ENCODE measurements at places on chromosomes 6 and 20.

DNA sequence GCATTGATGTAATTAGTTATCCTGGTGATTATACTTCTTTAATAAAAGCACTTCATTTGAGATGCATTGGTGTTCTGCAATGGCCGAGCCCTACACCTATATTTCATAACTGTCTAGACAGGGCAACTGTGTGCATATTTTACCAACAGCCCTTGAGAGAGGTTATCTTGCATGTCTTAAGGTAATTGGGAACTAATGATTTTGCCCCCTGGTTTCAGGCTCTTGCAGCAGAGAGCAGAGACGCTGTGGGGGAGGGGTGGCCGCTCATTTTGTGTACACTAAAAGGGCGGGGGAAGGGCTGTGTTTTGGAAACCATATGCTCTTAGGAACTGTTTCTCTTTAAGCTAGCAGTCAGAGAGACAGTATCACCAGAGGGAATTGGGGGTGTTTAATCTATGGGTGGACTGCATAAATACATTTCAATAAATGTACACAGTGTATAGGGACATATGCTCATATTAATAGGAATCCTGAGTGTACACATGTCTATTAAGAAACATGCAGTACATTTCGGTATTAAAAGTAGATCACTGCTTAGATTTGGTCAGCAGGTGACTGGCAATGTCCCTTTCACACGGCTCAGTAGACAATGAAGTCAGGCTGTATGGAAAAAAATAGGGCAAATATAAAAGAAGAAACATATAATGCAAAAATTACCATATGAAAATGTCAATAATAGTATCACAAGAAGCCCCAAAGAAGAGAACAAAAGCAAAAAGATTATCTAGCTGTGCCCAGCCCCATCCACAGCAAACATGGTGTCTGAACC is 402.9 kb upstream of the CITED2 start:
- no peak for DNase-seq

DNA sequence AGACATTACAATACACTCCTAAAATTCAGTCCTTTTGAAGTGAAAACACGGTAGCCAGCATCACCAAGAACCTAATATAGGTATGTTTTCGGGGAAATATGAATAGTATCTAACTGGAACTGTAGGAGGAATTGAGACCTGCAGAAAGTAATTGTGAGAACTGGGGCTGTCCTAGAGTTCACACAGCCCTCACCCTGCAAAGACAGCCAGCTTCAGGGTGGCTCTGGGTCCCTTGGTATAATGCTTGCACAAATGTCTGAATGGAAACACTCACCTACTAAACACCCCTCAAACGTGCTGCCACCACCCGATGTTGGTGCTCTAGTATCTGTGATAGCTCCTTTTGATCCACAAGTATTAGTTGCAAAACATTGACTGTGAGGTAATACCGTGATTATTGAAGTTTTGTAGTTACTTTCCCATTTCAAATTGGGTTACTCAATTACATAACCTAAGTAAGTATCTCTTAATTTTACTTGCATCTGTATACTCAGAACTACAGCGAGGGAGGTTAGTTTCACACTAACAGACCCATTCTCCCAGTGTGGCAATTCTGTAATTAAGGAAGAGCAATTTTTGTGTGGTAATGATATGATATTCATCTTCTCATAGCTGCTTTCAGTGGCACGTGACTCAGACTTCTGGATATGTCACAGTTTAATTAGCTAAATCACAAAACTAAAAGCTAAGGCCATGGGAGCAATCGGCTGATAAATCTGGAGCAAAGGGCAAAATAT is 129.5 kb downstream of the INSM1 start:
- no peak for DNase-seq

DNA sequence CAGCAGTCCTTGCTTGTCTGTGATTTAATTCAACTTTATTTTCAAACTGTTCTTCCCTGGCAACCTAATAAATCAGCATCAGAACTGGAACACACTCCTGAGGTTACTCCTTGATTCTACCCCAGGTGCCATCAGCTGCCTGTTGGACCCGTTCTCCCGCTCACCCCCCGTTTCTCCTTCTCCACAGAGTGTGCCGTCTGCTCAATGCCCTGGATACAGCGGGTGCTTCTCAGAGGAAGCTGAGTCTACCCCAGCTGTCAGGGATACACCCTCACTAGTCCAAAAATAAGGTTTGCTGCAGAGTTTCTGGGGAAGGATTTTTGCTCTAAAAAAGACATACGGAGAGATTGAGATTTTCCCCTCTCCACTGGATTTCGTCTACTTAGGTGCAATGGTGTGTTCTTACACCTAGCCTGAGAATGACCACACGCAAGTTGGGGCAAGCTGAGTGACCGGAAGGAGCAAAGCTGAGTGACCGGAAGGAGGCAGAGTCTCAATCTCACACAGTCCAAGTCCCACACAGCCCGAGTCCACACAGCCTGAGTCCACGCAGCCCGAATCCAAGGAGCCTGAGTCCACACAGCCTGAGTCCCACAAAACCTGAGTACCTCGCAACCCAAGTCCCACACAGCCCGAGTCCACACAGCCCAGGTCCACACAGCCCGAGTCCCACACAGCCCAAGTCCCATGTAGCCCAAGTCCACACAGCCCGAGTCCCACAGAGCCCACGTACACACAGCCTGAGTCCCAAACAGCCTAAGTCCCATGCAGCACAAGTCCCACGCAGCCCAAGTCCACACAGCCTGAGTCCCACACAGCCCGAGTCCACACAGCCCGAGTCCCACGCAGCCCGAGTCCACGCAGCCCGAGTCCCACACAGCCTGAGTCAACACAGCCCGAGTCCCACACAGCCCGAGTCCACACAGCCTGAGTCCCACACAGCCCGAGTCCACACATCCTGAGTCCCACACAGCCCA is 58.6 kb upstream of the DACT2 start:
- no peak for DNase-seq

DNA sequence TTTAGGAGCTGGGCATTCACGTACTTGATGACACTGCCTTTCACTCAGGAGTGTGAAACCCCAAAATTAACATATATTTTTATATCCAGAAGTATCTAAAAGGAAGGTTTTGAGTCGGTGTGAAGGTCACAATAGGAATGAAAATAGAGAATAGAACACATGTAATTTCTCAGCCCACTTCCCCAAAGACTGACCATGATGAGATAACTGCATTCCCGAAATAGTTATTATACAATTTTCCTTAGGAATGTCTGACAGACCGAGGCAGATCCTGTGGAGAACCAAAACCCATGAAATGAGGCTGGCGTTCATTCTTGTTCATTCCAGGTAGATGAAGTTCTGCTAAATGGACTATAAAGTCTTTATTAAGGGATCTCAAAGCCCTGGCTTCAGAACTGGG is 10.3 kb downstream of the NSFL1C start:
- DNase-seq: no peak

DNA sequence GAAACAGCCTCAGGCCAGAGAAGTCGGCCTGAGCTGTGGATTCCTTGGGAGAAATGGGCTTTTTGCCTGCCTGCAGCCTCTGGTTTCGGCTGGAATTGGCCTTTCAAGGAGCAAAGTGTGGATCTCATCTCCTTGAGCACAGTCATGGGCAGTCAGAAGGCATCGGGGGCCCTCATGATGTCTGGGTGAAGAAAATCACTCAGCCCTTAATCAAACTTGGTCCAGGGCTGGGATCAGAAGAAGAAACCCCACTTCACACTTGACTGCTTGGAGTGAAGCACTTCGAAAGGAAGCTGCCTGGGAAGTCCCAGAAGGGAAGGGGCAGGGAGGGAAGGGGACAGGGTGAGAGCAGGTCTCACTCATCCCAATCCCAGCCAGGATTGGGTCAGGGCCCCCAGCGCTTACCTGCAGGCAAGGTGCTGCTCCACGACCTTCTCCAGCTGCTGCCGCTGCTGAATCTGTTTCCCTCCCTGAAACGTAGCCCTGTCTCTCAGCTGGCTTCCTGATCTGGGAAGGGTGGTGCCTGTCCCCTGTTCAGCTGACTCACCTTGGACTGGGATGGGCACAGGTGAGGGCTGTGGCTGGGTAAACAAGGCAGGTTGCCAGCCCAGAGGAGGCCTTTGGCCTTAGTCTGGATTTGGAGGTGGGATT is at the start of gene SDCBP2:
SDCBP2 (minus strand) TSS at position 460 of the 651 bp plus-strand sequence. CDS start 8,723 bp downstream, outside the sequence.
- DNase-seq: no peak

- DNase-seq: no peak
These were observed 44.1 kb upstream of the EDN1 start for GRCh38 chr6:12245763-12246718.

GRCh38 chr6:158408552-158409130 is 96.4 kb downstream of the TULP4 start:
- no peak for DNase-seq

DNA sequence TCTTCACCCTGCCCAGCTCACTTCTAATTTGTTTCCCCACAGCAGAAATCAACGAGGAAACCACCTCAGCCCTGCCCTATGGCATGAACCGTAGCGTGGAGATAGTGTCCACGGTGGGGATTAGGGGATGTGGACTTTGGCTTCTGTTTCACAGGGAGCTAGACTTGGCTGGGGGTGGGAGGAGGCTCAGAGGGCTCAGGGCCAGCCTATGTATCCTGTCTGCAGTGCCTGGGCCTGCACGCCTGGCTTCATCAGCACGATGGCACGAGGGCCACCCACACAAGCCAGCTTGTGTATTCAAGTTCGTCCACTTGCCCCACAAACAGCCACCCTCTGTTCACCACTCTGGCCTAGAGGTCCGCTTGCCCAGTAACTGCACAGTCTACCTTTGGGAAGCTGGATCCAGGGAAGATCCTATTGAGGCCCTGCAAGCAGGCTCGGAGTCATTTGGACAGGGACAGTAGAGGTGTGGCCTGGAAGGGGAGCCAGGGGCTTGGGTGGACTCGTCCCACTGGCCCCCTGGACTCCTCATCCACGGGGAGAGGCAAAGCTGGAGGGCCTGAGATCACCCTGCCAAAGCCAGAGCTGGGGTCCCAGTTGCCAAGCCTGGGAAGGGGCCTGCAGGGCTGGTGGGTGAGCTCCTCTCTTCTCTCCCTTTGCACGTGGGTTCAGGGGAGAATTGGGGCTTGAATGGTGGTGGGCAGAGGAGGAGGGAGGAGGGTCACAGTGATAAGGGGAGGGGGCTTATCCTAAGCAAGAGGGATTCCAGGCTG is 38.0 kb upstream of the FAM83D start:
- no peak for DNase-seq

- no peak for DNase-seq
These were observed 941.0 kb upstream of the ADGRB3 start for GRCh38 chr6:67694127-67694526.
